ENCODE measurements at places on chromosomes 11 and 22. TPM values are rescaled to one million over a fixed set of nuclear protein-coding genes. Genes with fewer than 3 reads are reported as not detected.

- no peak for DNase-seq
These were observed 7.2 kb upstream of the IL18BP start for GRCh38 chr11:71991494-71991893.

DNA sequence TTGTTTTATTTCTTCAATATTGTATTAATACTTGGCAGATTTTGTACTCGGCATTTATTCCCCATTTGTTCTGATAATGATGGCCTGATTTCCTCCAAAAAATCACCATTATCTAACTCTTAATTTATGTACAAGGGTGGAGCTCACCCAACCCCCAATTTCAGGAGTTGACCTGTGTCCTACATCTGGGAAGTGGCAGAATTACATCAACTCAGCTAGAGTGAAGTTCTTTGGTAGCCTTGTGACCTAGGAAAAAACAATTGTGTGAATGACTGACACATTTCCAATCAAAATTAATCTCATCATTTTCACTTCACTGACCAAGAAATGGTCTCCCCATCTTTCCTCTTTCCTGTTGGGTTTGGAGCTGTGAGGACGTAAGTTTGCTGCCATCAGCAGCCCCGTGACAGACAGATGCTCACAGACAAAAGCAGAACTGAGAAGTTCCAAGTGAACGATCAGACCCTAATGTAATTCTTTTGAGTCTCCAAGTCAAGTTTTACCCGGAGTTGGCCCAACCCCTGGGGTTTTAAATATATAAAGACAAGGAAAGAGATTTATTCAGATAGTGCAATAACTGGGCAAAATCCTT, 16.6 kb upstream of the MS4A6E start:
- no peak for DNase-seq

The OR51B2 gene
- not detected for total RNA-seq

DNA sequence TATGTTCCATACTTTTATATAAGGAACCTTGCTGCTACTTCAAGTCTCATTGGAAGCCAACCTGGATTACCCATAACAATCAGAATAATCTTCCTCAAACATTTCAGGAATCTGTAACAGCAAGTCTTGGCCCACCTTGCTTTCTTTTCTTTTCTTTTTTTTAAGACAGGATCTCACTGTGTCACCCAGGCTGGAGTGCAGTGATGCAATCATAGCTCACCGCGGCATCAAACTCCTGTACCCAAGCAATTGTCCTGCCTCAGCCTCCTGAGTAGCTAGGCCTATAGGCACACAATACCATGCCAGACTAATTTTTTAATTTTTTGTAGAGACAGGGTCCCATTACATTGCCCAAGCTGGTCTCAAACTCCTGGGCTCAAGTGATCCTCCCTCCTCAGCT, 29.3 kb upstream of the PRDM10 start:
- no peak for DNase-seq

The ZNF280B gene
- 0.25 TPM for total RNA-seq

DNA sequence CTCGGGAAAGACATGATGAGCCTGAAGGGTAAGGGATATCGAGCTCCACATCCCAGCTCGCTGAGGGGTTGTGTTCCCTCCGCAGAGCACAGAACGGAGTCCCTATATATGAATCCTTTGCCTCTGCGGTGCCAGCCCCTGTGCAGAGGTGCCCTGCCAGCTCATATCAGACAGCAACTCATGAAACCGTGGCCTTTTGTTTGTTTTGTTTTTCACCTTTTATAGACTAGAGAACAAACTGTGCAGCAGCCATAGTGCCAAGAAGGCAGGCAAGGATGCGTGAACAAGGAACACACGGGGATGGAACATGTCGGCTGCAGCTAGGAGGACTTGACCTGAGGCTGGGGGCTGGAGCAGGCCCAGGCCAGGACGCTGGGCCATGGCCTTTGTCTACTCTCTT, 109.8 kb downstream of the PKNOX2 start:
- DNase-seq = no peak

DNA sequence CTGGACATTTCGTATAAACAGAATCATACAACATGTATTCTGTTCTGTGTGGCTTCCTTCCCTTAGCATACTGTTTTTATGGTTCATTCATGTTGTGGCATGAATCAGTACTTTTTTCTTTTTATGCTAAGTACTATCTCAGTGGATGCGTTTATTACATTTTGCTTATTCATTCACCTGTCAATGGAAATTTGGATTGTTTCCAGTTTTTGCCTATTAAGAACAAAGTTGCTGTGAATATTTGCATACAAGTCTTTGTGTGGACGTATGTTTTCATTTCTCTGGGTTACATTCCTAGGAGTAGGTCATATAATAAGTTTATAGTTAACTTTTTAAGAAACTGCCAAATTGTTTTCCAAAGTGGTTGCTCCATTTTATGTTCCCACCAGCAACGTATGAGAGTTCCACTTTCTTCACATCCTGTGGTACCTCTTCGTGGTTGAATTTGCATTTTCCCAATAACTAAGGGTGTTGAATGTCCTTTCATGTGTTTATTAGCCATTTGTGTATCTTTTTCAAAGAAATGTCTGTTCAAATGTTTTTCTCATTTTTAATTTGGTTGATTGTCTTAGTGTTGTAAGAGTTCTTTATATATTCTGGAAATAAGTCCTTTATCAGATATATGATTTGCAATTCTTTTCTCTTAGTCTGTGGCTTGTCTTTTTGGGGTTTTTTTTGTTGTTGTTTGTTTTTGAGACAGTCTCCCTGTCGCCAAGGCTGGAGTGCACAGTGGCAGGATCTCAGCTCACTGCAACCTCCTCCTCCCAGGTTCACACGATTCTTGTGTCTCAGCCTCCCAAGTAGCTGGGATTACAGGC, 46.0 kb upstream of the MICAL2 start:
- DNase-seq = no peak

DNA sequence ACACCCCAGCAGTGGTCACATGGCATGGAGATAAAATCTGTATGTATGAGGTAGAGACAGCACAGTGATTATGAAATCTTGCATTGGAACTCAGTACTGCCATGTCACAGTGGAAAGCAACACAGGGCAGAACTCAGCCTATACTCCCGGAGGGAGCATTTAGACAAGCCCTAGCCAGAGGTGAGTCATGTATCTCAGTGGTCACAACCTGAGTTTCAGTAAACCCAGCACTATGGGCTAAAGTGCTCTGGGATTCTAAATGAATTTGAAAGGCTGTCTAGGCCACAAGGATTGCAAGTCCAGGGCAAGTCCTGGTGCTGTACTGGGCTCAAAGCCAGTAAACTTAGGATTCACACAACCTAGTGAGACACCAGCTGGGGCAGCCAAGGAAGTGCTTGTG, 1717.1 kb upstream of the RAG2 start:
- DNase-seq = no peak

GRCh38 chr11:88553204-88553603, 215.7 kb upstream of the CTSC start:
- DNase-seq = no peak

The KDELR3 gene
- 3.9 TPM for total RNA-seq

The OR9Q1 gene
- not detected for total RNA-seq

DNA sequence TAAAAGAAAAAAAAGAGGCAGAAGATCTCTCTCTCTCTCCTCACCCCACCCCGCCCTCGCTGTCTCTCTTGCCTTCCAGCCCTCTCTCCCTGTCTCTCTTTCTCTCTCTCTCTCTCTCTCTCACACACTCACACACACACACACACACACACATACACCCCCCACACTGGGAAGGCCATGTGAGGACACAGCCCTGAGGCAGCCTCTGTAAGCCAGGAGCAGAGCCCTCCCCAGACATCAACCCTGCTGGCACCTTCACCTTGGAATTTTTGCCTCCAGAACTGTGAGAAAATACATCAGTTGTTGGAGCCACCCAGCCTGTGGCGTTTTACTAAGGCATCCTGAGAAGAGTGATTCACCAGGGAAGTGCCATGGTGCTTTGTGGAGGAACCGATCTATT, 14.7 kb downstream of the APOL3 start:
- DNase-seq = no peak

GRCh38 chr11:118058311-118059245, 18.3 kb upstream of the TMPRSS4 start:
- DNase-seq = no peak

DNA sequence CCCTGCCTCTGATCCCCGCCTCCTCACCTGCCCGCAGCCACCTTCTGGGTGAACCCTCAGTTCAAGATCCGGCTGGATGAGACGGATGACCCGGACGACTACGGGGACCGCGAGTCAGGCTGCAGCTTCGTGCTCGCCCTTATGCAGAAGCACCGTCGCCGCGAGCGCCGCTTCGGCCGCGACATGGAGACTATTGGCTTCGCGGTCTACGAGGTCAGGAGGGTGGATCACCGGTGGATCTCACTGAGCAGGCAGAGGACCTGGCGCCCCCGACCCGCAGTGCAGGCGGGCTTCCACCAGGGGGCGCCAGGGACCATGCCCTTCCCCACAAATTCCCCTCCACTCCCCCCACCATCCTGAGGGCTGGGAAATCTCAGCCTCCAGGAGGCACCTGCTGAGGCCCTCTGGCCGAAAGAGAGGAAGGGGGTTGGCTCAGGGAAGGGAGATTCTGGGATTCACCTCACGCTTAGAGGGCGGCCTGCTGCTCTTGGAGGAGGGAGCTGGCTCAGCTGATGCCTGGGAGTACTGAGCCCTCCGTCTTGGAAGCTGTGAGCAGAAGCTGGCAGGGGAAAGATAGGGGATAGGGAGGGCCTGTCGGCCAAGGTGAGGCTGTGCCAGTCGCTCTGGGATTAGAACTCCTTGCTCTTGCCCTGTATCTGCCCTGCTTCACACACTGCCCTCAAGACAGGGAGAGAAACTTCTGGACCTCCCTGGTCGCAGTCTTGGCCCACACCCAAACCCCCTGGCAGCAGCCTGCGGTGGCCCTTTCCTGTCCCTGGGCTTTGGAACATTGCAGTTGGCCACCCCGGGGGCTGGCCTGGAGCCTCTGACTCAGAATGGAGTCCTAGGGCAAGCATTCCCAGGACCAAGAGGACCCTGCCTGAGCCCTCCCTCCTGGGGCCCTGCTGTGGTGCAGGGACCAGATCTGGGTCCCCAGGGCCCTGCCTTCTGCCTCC, 23.2 kb downstream of the CAPN1 start:
- no peak for DNase-seq

The OR6T1 gene
- not detected for total RNA-seq

DNA sequence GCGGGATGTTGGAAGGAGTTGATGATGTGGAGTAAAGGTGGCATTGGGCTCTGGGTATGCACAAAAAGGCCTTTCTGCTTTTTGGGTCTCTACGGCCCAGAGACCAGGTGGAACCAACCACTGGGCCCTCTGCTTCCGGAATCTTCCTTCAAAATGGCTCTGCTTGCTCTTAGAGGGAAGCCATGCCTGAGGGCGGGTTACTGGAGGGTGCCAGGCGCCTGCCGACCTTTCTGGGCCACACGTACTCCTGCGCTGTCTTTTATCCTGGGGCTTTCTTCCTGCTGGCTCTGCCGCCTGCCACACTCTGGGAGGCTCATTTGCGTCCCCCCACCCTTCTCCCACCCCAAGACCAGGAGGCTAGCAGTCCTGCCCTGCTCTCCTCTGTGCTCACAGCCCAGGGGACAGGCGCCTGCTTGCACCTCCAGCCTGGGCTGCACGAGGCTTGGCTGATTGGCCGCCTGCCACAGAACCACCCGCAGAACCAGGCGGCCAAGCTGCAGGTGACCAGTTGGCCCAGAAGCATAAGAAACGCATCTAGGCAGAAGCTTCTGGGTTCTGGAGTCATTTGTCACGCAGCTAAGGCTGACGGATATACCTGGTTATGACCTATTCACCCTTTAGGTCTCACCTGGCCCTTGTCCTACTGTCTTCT, 536.9 kb downstream of the TBC1D22A start:
- peak; percentile 84 for DNase-seq

The APLNR gene
- 2.9 TPM for total RNA-seq

The ENTHD1 gene
- not detected for total RNA-seq

GRCh38 chr22:39994041-39994565, 651 bp upstream of the FAM83F start:
- no peak for DNase-seq

The APOL4 gene
- total RNA-seq = 4.2 TPM

The OR52N4 gene
- not detected for total RNA-seq

- no peak for DNase-seq
These were observed 1068.3 kb downstream of the OPCML start for GRCh38 chr11:132464003-132464342.

The ANGPTL5 gene
- total RNA-seq = not detected

GRCh38 chr11:15378941-15379340, 264.2 kb downstream of the INSC start:
- no peak for DNase-seq

All from vagina (tissue), 2 donors.